ENCODE measurements at places on chromosomes 5 and 9.
A peak's percentile ranks its signal among the peaks of the same experiment; 100 is the strongest.

GRCh38 chr9:107153336-107153735 is 129.7 kb upstream of the RAD23B start:
- no peak for DNase-seq

- DNase-seq = no peak
Measured at GRCh38 chr5:151144275-151144674, 13.3 kb downstream of the ANXA6 start.

- no peak for DNase-seq
Measured at GRCh38 chr9:93204470-93205043, 20.6 kb downstream of the WNK2 start.

GRCh38 chr9:110908894-110909293 is 129.4 kb downstream of the LPAR1 start:
- DNase-seq = no peak

DNA sequence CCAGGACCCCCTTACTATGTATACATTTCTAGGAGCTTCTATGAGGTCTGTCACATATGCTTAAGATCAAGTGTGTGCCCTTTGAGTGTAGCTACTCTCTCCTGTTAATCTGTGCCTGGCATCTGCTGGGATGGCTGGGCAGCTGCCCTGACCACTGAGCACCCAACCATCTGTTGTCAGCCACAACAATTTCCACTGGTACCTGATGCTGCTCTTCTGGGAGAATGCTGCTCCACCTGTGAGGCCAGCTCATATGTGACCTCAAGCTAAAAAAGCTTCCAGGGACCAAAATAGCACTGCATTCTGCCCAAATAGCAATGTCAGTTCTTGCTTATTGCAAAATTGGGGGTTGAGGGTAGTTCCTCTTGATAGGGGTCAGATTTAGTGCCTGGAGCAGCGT is 595.6 kb downstream of the RAB3C start:
- no peak for DNase-seq

DNA sequence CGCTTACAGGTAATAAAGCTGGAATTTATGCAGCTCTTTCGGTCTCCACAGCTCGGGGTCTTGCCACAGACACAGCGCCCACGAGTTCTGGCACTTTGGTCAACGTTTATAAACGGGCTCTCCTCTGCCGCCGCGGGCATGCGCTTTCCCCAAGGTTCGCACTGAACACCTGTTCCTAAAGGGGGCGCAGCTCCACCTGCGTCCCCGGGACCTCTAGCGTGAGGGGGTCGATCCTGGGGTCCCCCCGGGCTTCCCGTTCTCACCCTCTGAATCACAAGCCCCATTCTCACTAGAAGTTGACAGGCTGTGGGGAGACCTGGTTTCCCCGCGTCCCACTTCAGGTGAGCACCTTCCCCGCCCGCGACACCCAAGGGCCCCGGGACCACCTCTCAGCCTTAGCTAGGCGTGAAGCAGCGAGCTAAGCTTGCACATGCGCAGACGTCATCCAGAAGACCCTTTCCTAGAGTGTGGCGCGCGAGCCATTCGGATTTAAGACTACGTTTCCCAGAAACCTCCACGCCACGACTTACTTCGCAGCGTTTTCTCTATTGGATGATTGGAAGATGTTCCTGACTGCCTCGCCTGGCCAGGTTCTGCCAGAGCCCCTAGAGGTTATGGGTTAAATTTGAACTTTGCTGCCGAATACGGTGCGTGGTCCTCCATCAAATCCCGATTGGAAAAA is 21.3 kb upstream of the ZNF782 start:
- peak; percentile 98 for DNase-seq

DNA sequence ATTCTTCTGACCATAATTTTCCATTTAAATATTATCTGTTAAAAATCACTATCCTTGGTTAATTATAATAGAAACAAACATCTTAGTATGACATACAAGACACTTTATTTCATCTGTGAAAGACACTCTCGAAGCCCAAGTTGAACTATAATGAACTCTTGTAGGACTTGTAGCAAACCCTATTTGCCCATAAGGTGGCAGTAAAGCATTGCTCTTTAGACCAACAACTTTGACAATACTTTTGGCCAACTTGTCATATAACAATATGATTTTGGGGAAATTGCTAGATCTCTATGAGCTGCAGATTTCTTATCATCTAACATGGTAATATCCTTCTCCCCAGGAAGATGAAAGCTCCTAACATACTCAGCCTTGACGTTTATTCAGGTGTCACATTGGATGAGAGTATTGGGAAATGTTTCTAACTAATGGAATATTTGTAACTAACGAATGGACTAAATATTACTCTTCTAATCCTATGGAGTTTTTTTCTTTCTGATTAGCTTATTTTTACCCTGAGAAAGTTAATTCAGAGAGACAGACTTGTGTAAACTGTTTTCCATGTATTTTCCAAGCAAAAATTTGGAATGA is 11.0 kb downstream of the SPINK14 start:
- peak; percentile 41 for DNase-seq

- no peak for DNase-seq
Measured at GRCh38 chr5:112686675-112687074, 51.0 kb upstream of the APC start.

- no peak for DNase-seq
Measured at GRCh38 chr5:171713152-171713551, 72.5 kb upstream of the SMIM23 start.

Data from NCI-H1092 treated with DMSO at 0.1 percent for 48 hours (cell line).